T-helper 22 cell (primary cell): ENCODE measurements at places on chromosomes 2 and 18.

DNA sequence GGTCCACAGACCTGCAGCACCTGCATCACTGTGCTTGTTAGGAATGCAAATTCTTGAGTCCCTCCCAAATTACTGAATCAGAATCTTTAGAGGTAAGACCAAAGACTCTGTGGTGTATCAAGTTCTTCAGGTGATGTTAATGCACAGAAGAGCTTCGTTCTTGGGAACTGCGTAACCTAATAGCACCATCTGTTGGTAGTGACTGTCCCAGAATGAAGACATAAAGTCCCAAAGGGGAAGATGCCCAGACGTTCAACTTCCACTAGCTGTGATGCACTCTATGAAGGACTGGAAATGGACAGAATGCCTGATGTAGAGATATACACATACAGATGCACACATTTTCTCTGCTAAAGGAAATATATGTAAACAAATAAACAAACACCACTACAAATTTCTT is 576.0 kb downstream of the LRP1B start:
- DNase-seq = no peak

- no peak for DNase-seq
These were observed 31.0 kb upstream of the CCDC93 start for GRCh38 chr2:118044854-118045253.

DNA sequence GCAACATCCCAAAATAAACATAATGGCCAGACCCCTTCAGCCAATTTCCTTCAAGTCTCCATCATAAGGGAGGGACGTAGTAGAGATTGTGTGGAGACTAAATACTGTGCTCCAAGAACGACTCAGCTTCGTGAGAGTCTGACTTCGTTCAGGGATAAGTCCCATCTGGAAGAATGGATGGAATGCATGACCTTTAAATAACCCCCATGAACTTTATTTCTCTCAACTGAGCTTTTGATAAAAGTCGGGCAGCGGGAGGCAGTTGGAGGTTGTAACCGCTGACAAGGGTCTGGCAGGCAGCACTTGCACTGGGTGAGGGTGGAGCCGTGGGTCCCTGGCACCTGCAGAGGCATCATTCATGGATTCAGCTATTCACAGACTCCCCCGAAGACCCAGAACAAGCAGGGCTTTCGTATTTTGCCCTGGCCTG is 115.9 kb downstream of the ZFP36L2 start:
- DNase-seq = no peak

- DNase-seq = no peak
These were observed 41.8 kb downstream of the TTC32 start for GRCh38 chr2:19860022-19860421.

DNA sequence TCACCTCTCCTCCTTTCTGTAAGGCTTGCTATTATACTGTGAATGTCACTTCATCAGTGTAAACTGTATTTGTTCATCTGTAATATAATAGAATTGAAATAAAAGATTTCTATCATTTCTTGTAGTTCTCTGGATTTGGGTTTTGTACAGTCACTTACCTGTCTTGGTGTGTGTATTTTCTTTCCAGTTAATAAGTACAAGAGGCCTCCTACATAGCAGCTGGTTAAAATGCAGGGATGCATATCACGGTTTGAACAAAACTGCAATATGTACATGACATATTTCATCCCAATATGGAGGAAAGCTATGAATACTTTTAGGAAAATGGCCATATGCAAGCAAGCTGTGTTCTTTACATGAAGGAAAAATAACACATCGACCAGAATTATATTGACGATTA is 5.4 kb upstream of the STAT1 start:
- no peak for DNase-seq

DNA sequence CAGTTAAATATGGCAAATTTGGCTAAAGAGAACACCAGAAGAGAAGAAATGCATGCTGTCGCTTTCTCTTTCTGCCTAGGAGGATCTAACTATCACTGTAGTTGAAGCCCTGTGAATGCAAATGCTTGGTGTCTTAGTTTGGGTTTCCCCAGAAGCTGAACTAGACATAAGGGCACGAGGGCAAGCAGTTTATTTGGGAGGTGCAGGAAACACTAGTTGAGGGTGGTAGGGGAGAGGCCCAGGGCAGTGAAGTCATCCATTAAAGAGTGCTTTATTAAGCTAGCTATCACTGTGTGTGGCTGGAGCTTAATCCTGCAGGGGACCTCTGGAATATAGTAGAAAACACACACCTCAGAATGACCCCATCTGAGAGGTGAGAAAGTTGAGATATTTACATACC is 639.8 kb upstream of the ZEB2 start:
- DNase-seq = no peak

DNA sequence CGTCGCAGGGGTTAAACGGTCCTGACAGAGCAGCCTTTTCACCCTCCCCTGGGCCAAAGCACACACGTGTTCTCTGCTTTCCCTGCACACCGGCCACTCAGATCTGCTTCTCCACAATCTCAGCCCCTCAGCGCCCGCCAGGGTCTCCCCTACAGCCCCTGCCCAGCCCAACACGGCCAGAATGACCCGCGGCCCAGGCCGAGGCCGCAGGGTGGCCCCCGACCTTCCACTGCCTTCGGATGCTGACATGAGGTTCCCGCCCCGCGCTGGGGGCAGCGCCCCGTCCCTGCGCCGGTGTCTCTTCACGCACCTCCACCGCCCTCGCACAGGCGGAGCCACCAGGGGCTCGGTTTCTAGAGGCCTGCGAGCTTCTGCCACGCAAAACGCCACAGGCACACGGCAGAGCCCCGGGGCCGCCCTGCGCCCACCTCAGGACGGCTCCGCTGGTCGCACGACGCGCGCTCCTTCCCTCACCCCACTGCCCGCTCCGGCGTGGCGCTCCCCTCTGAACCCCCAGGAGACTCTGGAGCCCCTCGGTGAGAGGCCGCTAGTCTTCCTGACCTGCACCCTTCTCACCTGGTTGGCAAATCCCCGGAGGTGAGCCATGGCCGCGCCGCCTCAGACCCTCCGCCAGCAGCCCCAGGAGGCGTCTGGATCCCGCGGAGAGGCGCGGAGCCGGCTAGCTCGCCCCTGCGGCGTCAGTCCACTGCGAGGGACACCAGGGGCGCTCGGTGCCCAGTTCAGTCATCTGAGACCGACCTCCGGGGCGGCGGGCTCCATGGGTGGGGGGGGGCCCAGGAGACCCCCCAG is 749 bp downstream of the STK25 start:
- no peak for DNase-seq

GRCh38 chr18:36504928-36505327 is 207.4 kb downstream of the FHOD3 start:
- no peak for DNase-seq

DNA sequence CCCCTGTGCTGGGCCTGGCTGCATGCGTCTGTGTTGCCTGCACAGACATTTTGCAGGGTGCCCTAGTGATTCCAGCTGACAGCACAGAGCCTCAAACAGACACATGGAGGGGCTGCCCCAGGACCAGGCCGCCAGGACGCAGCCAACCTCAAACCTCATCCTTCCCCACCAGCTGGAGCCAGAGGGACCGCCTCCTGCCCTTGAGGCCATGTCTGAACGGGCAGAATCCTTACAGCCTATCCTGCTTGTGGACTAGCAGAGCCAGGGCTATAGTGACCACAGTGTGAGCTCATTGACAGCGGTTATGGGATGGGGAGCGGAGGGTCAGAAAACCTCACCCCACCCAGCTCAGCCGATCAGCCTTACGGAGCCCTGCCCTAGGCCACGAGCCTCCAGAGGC is 22.4 kb downstream of the ODC1 start:
- no peak for DNase-seq

GRCh38 chr2:21515903-21516302 is 392.1 kb downstream of the TDRD15 start:
- no peak for DNase-seq

GRCh38 chr18:5893956-5894610 is 1.2 kb downstream of the TMEM200C start:
- no peak for DNase-seq

GRCh38 chr2:230205721-230206120 is 14.1 kb downstream of the SP110 start:
- no peak for DNase-seq

DNA sequence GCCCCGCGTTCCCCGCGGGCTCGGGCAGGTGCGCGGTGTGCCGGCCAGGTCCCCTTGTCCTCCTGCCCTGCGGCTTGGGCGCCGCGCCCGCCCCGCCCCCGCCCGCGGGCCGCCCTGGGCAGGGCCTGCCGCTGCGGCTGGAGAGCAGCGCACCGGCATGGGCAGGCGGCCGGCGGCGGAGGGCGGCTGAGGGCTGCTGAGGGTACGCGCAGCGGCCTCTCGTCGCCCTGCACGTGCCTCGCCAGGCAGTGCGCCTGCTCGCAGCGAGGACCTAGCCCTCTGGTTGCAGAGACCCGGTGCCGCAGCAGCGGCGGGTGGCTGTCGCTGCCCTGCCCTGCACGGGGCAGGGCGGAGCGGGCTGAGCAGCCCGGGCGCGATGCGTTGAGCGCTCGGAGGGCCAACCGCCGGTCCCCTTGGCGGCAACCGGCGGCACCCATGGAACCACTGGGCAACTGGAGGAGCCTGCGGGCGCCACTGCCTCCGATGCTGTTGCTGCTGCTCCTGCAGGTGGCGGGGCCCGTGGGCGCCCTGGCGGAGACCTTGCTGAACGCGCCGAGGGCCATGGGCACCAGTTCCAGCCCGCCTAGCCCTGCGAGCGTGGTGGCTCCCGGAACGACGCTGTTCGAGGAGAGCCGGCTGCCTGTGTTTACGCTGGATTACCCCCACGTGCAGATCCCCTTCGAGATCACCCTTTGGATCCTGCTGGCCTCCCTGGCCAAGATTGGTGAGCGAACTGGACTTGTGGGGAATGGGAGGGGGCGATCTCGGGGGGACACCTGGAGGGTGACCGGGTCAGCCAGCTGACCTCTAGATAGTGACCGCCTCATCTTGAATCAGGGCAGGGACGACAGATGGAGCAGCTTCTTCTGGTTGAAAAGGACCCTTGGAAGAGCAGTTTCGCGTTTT is at the start of gene SLC9A2:
Gene SLC9A2 (plus strand): TSS at position 140 of the 906 bp plus-strand sequence. CDS start 296 bp downstream, at position 436.
- DNase-seq = no peak

GRCh38 chr2:37737507-37737906 is 66.1 kb upstream of the CDC42EP3 start:
- no peak for DNase-seq

DNA sequence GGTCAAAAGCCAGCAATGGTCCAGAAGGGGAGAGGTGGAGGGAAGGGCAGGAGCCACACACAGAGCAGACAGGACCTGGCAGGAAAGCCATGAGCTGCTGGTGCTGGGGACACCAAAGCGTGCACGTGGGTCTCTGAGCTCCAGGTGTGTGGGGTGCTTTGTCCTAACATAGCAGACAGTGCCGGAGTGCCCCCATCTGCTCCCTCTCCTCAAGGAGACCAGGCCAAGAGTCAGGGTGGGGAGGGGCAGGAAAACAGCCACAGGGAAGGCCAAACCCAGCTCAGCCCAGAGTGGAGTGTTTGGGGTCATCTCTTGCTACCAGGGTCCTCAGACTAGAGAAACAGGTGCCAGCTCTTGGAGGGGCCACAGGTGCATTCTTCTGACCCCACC is 4.2 kb upstream of the GPC1 start:
- no peak for DNase-seq

- no peak for DNase-seq
These were observed 129.3 kb downstream of the METTL4 start for GRCh38 chr18:2442006-2442405.

DNA sequence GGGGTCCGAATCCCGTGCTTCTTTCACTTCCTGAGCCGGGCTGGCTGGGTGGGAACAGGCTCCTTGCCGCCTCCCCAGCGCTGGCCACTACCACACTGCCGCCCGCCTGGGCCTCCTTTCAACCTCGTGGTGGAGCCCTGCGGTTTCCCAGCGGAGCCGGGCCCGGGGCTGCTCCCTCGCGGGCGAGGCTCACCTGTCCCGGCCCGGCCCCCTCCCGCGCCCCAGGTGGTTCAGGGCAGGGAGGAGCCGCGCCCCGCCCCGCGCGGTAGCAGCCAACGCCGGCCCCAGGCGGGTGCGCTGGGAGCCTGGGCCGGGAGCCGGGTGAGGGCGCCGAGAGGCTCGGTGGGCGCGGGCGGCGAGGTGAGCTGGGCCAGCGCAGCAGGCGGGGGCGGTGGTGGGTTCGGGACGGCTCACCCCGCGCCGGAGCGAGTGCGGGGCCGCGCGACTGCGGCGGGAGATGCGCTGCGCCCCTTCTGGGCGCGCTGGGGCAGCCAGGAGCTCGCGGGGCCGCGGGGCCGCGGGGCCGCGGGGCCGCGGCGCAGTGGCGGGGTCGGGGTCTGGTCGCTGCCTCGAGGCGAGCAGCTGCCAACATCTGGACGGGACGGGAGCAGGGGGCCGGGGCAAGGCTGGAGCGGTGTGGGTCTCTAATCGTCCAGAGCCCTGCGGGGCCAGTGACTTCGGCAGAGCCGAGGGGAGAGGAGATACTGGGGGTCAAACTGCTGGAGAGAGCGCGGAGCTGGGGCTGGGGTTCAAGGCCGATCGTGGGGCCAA is at the start of gene LYPD6B:
Gene LYPD6B (plus strand): TSS at position 258 of the 771 bp plus-strand sequence. CDS start 92,250 bp downstream, outside the sequence.
- no peak for DNase-seq

- no peak for DNase-seq
These were observed 35.9 kb downstream of the MAP4K4 start for GRCh38 chr2:101733257-101733993.

DNA sequence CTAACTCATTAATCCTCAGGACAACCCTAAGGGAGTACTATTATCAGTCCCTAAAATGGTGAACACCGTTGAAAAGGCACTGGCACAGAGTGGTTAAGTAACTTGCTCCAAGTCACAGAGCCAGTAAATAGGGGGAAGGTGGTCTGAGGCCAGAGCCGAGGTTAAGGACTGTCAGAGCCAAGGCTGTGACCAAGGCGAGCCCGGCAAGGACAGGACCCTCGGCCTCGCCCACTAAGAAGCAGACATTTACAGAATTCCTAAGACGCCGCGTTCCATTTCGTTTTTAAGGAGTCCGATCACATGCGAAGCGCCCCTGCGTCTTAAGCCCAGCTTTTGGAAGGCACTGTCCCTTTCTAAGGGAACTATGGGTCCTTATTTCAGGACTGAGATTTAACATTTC is 1.1 kb downstream of the PDIA6 start:
- DNase-seq = no peak

DNA sequence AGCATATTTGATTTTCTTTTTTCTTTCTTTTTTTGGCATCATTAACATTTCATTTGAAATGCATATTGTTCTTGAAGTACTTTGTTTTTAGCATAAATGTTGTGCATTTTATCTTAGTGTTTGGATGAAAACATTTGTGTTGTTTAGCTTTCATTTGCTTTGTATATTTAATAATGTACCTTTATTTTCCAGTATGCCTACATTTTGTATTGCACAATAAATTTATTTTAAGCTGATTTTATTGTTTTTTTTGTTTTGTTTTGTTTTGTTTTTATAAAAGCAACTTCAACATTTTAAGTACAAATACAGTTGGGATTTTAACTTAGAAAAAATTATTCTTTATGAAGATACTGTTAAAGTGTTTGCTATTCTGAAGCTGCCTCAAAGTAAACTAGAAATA is 54.4 kb downstream of the GLS start:
- no peak for DNase-seq

DNA sequence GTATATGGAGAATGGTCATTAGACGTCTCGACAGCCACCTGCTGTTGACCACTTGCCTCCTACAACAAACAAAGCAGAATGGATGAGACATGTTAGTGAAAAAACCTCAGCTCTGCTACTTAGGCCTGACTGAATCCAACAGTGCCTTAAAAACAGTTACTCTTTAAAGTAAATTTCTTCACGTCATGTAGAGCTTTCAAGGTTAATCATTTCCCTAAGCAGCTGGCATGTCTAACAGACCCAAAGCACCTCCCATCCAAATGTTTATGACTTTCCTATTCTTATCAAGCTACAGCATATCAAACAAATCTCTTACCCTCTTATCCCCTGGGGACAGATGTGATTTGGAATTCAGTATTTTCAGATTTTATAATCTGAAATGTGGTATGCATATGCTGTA is 75.6 kb upstream of the ITGB6 start:
- no peak for DNase-seq
